ENCODE measurements at places on chromosomes 2 and 18.

DNA sequence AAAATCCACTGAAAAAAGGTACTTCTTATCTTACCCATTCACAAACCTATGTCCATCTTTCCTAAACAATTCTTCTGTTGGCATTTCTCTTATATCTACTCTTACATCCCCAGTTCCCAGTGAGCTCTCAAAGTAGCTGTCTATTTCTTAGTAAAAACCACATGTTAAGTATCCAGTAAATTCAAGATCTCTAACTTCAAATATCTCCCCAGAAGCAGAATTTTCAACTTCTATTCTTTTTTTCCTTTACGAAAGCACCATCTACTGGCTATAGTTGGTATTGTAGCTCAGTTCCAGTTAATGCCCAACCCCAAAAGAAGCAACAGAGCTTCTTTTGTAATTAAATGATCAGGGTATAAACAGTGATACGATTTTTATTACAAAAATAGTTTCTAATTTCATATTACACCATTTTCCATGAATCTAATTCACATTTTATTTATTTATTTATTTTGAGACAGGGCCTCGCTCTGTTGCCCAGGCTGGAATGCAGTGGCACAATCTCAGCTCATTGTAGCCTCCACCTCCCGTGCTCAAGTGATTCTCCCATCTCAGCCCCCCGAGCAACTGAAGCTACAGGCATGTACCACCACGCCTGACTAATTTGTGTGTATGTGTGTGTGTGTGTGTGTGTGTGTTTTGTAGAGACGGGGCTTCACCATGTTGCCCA is 28.5 kb downstream of the HRH4 start:
- no peak for DNase-seq

DNA sequence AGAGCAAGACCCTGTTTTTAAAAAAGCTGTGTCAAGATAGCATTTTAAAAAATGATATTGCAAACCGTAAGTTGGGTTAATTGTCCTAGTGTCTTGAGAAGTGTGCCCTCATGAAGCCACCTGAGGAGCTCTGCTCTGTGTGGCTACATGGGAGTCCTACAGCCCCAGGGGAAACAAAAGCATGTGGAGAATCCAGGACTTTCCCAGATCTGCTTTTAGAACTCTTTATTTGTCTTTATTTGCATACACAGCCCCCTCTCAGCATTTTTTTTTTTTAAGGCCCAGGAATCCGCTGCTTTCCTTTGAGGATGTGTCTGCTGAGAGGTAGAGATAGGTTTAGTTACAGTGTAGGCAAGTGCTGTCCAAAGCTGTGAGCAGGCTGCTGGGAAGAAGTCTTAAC is 219.2 kb downstream of the FHOD3 start:
- no peak for DNase-seq

GRCh38 chr2:96415684-96416083 is 80.1 kb downstream of the NCAPH start:
- DNase-seq: no peak

GRCh38 chr2:6928452-6928851 is 11.2 kb downstream of the RNF144A start:
- DNase-seq: no peak

GRCh38 chr18:63619661-63620060 is 24.4 kb downstream of the SERPINB4 start:
- DNase-seq: no peak

DNA sequence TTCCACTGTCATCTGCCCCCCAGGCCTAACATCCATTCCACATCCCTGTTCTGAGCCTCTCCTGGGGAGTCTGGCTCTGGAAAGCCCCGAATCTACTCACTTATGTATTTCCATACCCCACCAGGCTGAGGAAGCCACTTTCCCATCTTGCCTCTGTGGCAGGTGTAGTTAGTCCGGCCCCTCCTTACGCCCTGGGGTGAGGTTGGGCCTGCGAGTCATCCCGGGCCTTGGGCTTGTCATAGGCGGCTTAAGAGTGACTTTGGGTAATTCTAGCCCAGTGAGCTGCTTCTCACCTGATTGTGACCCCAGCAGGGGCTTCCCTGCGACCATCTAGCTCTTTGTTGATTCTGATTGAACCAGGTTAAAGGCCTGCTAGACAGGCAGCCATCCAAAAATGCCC is 21.1 kb downstream of the PCARE start:
- DNase-seq: peak; percentile 3

DNA sequence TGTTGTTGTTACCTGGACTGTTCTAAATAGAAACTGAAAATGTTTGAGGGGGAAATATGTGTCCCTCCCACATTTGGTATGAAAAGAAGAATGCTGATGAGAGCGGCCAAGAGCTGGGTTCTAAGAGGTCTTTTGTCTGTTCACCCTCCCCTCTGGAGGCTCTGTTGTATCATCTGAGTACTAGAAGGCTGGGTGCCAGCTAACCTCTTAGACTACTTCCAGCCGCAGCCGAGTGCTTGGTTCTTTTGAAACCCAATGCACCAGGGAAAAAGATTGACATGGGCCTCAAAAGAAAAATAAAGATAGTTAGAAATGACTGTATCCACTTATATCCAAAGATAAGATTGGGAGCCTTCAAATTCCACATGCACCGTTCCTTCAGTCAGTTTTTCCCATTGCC is 255.9 kb downstream of the TXNL1 start:
- DNase-seq: no peak

DNA sequence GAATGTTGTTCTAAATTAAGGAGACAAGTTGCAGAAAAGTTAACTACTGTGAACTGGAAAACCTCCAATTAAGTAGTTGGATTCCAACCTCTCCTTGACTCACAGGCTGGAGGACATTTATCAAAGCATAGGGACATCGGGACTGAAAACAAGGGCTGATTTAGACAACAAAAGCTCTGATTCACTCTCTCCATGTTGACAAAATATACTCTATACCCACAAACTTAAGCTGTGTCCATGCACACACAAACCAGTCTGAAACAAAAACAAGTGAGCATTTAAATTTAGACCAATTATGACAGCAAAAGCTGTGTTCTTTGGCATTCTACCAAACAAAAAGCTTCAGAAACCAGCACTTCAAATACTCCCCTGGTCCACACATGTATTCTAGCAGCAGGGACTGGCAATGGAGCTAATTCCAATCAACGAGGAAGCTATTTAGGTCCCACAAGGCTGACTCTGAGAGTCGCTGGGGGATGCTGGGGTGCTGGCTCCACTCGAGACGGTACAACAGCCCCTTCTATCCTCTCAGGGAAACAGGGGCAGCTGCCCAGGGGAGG is 71.4 kb downstream of the NXPH2 start:
- DNase-seq: no peak

DNA sequence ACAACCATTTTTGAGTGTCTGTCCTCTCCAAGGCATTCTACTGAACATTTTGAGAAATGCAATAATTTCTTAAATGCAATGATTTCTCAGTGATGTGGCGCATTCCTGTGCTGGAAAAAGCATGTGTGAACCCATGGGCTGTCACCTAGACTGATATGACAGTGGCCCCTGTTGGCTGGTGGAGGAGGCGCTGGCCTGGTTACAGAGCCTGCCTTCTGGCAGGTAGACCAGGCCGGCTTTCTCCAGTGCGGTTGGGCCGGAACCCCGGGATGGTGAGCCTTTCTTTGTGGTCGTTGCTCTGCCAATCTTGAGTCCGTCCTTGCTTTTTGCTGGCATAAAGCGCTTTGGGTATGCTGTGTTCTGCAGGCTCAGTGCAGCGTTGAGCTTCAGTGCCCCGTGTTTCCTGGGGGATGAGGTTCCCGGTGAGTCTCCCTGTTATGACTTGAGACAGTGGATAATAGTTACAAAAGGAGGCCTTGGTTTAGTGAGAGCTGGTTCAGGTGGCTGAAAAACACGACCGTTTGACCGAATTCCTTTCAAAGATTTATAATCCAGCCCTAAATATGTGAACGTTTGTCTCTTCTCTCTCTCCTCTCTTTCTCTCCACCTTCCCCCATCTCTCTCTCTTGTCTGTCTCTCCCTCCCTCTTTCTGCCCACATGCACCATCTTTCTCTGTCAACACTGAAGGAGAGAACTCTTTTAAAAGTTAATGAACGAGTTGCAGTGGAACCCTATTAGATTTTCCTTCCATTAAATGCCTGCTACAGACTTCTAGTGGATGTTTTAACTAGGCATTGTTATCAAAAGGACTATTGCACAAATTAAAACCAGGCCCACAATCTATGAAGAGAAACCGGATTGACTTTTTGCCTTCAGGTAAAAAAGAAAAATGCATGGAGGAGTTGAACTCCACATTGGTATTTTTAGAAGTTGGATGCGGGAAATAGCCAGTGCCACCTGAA is 34.0 kb downstream of the TSHZ1 start:
- DNase-seq: no peak

GRCh38 chr18:46152436-46152807 is 48.2 kb downstream of the HAUS1 start:
- DNase-seq: no peak
